NCI-H1930 (cell line): ENCODE measurements at places on chromosomes 2 and 18.

DNA sequence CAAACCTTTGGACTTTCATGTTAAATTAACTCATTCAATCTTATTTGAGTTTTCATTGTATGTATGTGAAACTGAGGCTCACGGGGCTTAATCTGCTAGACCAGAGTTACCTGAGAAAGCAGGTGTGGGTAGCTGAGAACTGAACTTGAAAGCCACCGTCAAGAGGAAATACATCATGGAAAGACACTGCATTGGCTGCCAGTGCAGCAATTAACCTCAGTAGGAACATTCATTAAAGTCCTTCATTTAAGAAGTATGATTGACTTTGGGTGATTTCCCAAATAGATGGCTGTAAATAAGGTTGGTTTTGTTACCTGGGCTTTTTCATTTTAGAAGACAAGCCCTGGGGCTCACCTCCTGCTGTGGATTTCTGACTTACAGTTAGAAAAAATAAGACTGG, 36.5 kb upstream of the MGAT5 start:
- DNase-seq: no peak

DNA sequence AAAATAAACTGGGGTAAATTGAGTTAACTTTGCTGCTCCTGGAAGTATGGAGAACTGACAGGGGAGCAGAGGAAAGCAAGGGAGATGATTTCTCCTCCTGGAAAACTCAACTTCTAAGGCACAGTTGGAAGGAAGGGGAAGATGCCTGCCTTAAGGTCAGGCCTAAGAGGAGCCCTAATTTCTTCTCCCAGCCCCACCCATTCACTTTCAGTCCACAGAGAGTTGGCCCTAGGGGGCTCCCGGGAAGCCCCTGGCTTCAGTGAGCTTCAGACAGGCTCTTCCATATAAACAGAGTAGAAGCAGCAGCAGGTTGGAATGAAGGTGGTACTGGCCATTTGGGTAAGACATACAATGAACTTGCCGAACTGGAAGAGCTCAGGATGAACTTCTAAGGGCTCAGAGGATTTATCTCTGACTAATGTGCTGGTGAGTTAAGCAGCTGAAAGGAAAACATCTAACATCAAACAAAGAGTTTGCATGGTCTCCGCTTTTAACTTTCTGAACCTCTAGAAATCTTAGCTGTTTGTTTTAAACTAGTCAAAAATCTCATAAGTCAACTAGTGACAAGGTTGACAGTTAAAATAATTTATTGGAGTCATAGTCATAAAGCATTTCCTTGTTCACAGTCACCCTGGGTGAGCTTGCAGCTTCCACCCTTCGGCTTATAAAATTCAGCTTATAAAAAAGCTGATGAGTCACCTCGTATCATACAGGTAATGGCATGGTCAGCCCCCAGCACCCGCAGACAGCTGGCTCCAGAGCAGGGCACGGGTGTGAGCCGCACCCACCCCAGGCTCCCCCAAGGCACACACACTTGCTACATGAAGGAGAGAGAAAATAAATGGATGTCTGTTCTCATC, 9.8 kb downstream of the MALL start:
- no peak for DNase-seq

DNA sequence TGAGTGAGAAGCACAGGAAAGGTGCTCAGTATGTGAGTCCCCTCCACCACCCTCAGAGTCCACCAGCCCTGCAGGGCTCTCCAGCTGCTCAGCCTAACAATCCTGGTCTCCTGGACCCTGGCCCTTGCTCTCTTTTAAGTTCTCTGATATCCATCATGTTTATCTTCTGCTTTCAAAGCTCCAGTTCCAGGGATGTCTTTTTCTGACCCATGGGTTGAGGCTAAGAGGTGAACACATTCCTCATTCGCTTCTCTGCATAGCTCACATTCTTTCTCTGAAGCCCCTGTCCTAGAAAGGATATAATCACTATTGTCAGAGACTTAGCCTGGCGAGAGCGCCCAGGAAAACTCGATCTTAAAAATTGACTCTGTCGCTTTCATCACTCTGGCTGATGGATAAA, 86.4 kb downstream of the ARL4C start:
- no peak for DNase-seq

- DNase-seq: no peak
These were observed 13.1 kb downstream of the ASPRV1 start for GRCh38 chr2:69948032-69948962.

- no peak for DNase-seq
These were observed 14.5 kb upstream of the ZBTB14 start for GRCh38 chr18:5309888-5310470.

GRCh38 chr2:232966122-232966521, 46.9 kb downstream of the NGEF start:
- no peak for DNase-seq

GRCh38 chr18:35479911-35480586, 17.7 kb downstream of the INO80C start:
- DNase-seq: no peak
